ENCODE measurements at places on chromosomes 11 and 22.
A peak's percentile ranks its signal among the peaks of the same experiment; 100 is the strongest.

GRCh38 chr11:44606472-44606871, 41.0 kb downstream of the CD82 start:
- no peak for DNase-seq

- no peak for DNase-seq
Measured at GRCh38 chr11:15865212-15865987, 490.9 kb downstream of the SOX6 start.

GRCh38 chr11:72238492-72239312, 5.3 kb downstream of the PHOX2A start:
- no peak for DNase-seq

DNA sequence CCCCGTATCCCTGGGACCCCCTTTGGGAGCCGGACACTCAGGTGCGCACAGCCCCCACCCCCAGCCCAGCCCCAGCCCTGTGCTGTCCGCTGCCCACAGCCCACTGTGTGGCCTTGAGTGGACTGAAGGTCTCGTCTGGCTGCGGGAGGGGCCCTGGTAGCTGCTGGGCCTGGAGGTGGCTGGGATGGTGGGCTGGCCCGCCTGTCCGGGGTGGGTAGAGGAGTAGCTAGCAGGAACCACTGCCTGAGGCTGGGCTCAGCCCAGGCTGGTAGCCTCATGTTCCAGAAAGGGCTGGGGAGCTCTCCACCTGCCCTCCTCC, 4.6 kb upstream of the MUC6 start:
- DNase-seq = no peak

DNA sequence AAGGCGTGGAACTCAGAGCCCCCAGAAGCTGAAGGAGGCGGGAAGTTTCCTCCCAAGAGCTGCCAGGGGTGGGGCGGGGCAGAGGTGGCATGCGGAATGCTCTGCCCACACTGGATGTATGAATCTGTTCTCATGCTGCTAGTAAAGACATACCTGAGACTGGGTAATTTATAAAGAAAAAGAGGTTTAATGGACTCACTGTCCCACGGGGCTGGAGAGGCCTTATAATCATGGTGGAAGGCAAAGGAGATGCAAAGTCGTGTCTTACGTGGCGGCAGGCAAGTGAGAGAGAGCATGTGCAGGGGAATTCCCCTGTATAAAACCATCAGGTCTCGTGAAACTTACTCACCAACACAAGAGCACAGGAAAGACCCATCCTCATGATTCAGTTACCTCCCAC, 57.6 kb downstream of the SMIM38 start:
- DNase-seq = no peak

DNA sequence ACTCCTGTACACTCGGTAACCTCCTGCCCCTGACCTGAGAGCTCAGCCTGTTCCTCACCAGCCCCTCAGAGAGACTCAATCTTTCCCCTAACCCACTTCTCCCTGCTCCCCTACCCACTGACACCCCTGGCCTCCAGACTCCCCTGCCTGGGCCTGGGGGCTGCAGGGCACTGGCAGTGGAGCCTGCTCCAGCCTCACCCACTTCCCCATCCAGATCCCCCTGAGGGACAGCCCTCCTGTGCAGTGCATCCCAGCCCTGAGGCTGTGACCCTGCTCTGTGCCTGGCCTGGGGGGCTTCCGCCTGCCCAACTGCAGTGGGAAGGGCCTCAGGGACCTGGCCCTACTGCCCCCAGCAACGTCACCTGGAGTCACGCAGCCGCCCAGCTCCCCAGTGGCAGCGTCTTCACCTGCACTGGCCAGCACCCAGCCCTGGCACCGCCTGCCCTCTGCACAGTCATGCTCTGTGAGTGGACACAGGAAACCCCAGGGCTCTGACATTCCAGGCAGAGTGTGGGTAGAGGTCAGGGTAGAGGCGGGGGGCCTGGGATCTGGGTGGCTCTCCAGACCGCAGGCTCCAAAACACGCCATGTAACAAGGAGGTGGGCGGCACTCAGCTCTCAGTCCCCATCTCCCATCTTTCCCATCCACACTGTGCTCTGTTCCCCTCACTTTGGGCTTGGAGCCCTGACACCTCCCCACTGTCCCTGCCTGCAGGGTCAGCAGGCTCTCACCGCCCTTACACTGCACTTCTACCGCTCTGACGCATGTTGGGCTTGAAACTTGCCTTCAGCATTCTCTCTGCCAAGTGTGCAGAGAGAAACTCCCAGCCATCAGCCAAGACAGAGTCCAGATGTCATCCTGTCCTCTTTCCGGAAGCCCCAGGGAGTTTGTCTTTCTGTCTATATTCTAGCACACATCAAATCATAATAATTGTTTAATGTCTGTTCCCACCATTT, 5.1 kb downstream of the VSIG10L2 start:
- peak; percentile 8 for DNase-seq
